ENCODE measurements at places on chromosomes 1 and 21. TPM values are rescaled to one million over a fixed set of nuclear protein-coding genes. Genes with fewer than 3 reads are reported as not detected.

GRCh38 chr1:226287587-226287986 is 21.4 kb downstream of the LIN9 start:
- DNase-seq: no peak

DNA sequence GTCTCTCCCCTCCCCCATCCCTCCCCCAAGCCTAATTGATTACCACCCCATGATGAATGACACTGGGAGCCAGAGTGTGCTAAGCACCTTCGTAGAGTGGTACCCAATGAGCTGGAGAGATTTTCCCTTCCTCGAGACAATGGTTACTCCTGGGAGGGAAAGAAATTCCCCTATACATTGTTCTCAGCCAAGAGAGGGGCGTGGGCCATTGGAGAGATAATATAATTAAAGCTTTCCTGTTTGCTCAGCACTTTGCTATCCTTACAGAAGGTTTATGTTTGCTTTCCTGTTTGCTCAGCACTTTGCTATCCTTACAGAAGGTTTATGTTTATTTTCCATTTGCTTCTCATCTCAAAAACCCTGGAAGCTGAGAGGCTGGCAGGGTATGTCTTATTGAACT is 126.1 kb upstream of the KLHDC7A start:
- no peak for DNase-seq

- no peak for DNase-seq
Observed at GRCh38 chr1:225998560-225999226, 450 bp downstream of the SDE2 start.

DNA sequence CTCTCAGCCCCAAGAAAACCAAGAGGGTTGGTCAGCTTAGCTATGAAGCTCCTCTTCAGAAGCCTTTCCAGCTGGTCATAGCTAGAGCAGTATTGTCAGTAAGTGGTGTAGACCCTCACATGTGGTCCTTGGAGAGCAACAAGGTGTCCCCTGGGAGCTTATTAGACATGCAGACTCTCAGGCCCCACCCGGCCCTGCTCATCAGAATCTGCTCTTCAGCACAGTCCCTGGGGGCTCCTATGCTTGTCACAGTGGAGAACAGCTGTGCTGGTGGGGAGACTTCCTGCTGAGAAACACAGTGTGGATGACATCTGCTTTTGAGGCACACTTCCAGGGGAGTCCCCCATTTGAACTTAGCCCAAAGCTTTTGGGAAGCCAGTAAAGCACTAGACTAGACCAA is 21.9 kb upstream of the NEK2 start:
- DNase-seq: no peak

DNA sequence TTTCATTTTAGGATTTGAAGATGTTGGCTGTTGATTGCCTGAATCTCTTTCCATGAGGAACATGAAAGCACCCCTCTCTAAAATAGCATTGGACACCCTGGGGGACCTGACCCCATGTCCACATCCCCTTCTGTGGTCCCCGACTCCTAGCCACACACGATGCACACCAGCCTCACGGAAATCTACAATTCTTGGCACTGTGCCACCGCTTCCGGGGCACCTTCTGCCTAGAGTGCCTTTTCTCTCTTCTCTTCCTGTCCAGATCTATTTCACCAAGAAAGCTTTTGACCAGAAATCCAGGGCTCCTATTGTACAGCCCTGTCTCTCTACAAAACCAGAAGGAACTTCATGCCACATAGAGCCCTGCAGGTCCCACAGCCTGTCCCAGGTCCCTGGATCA is 50.3 kb downstream of the MYSM1 start:
- DNase-seq: peak; percentile 38

ILDR2 gene
- 1.9 TPM for total RNA-seq

DNA sequence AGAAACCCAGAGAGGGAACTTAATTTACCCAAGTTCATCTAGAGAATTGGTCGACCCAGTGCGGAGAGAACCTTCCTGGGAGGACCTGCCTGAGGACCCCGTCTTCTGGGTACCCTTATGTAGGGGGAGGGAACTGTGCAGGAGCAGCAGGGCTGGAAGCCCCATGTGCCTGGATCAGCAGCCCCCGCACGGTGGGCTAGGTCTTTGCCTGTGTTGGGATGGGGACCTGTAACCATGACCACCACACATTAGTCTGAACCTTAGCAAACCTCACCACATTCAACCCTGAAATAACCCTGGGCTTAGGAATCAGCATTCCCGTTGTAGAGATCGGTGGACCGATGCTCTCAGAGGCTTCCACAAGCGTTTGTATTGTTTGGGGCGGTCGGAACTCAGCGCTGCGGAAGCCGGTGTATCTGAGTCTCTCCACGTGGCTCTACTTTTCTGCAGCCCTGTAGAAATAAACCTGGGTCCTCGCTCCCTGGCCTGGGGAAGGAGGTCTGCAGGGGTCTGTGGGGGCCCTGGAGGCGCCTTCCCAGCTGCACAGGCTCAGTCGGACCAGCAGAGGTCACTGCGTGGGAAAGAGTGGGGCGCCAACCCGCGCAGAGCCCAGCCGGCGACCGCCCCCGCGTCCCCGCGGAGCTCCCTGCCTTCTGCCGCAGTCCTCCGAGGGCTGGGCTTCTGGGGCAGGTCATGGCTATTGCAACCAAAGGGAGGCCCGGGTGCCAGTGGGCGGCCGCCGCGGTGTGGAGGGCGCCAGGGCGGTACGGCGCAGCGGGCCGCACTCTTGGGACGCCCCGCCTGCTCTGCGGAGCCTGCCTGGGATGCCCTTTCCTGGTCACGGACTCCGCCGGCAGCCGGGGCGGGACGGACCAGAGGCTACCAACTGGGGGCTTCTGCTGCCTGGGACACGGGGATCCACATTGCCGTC is 36.2 kb upstream of the KCNA10 start:
- DNase-seq: peak; percentile 36

GRCh38 chr1:156523801-156524480 is 23.4 kb upstream of the MEF2D start:
- no peak for DNase-seq

DNA sequence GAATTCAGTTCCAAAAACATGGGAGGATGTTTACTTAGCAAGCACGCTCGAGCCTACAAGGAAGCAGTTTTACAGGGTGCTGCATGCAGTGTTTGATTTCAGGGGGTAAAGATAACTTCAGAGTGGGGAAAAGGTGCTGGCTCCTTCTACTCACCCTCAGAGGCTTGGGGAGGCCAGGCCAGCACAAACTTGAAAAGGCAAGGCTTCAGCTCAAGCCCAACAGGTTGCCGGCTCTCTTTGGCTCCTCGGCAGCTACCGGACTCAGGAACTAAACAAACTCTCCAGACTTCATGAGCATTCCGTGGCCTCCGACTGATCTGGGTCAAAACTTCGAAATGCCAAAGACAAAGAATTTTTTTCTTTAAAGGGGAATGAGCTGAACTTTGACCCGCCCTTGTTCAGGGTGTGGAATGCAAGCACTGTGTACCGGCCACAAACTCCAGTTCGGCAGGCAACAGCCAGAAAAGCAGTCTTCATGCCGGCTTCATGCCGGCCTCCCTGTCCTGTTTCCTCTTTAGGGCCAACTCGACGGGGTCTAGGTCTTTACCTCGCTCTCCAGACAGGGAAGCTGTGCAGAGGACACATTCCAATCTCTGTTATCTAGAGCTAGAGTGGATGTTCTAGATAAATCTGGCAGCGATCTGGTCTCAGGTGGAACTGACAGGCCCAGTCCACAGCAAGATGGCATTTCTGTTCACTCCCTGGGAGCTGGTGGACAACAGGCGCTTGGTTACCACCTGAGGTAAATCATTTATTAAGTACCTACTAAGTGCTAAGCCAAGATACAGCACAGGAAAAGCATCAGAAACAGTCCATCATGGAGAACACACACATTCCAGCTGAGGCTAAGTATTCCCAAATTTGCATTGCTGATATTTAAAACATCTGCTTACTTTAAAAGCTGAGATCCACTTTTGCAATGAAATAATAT is 75.0 kb downstream of the CD46 start:
- peak; percentile 69 for DNase-seq

- DNase-seq: no peak
Observed at GRCh38 chr1:58437623-58438022, 108.9 kb downstream of the OMA1 start.

DNA sequence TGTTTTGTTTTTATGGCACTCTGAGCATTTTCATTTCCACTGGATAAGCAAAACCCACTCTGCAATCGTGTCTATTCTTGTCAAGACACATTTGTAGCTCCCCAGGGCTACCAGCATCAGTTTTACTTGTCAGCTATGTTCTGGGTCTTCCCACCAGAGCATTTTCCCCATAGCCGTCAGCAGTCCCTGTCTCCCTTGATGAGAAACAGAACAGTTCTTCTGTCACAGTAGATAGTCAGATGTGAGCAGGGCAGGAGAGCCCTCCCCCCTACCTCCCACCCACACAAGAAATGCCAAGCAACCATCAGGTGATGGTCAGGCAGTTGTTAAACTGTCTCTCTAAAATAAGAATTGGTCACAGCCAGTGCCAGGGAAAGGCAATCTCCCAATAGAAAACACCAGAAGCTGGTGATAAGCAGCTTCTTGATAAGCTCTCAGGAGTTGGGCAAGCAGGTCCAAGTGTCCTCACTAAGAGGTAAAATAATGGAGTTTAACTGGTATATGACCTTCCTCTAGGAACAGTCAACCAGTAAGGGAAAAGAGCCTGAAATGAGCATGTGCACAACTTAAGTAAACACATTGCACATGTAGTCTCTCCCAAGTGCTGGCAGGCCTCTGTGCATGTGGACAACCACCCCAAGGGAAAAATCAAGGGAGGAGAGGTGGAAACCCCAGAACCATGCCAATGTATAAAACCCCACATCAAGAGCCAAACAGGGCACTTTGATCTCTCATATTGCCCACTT is 208.2 kb downstream of the S1PR1 start:
- no peak for DNase-seq

DNA sequence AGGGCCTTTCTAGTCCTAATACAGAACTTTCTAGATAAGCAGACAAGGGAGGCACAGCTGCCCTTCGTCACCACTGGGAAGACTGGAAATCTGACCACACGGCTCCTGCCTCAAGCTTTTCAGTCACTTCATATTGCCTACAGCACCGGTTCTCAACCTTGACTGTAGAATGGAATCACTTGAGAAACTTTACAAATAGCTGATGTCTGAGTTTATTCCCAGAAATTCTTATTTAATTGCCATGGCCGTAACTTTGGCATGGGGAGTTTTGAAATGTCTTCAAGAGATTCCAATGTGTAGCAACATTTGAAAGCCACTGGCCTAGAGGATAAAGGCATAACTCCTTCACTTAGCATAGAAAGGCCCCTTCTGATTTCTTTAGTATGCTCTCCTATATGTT is 42.4 kb upstream of the STMN1 start:
- DNase-seq: no peak

DNA sequence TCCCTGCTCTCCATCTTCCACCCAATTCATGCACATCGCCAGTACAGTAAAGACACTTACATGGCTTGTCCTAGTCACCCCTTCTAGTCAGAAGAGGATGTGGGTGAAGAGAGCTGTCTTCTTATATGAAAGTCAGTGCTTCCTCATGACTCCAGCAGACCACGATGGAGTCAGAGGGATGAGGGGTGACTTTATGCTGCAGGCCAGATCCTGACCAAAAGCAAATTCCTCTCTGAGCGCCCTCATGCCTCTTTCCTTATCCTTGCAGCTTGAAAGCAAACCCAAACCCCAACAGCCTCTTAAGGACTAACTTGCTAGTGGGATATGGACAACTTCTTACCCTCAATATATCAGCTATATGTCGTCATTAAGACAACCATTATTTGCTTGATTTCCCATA is 348.2 kb upstream of the DUSP10 start:
- DNase-seq: no peak

FCRL4 gene
- total RNA-seq: not detected

TRIM46 gene
- total RNA-seq: not detected

GRCh38 chr21:18603261-18603660 is 199.7 kb upstream of the TMPRSS15 start:
- DNase-seq: no peak

SLC44A5 gene
- total RNA-seq: 5.2 TPM

DNA sequence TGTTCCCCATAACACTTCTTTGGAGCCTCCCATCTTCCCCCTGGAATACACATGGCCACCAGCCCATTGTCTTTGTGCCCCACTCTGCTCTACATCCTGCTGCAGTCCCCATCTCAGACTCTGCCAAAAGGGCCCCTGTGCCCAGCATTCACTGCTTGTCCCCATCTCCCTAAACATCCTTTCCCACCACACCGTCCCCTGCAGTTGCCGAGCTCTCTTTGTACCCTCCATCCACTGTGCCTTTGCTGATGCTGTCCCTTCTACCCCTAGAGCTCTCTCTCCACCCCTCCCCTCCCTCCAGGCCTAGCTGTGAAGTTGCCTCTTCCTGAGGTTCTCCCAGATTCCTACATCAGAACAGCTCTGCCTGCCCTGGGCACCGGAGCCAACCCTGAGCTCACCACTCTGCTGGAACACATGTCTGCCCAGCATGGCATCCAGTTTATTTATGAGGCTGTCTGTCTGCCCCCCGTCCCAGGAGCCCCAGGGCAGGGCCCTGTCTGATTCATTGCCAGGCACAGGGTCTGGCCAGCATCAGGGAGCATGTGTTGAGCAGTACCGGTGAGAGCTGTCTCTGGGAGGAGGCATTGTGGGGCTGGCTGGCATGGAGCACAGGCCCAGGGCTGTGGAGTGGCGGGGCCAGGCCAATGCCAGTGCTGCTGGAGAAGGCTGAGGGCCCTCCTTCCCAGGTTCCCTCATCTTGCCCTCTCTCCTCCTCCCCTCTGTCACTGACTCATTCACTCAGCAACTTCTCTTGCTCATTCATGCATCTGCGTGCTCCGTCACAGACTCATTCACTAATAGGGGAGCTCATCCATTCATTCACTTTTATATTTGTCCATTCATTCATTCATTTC is 28.8 kb downstream of the EDN2 start:
- DNase-seq: peak; percentile 55

COL6A2 gene
- 183 TPM for total RNA-seq

GRCh38 chr1:175884369-175884768 is 141.0 kb upstream of the TNR start:
- DNase-seq: no peak

KIAA1614 gene
- 9.4 TPM for total RNA-seq

RBP7 gene
- not detected for total RNA-seq

OR2M3 gene
- total RNA-seq: not detected

GRCh38 chr1:217983051-217983375 is 302.1 kb upstream of the RRP15 start:
- DNase-seq: no peak

DNA sequence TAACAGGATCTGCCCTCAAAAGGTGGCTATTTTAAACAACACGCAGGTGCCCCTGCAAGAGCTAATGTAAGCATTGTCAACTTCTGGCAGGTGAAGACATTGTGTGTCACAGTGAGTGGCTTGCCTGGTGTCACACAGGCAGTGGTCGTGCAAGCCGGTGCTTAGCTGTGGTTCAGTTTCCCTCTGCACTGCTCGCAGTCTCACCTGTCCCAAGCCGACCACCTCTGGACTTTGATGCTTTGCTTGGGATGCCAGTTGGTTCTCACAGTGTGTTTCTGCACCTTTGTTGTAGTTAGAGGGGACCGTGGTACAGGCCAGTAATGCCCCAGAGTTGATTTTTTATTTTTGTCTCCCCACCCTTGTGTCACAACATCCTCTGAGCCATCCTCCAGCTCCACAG is 85.2 kb downstream of the UCK2 start:
- no peak for DNase-seq

Data from transverse colon (tissue), 4 donors.